ENCODE measurements at places on chromosomes 13 and 19.
A peak's percentile ranks its signal among the peaks of the same experiment; 100 is the strongest.

DNA sequence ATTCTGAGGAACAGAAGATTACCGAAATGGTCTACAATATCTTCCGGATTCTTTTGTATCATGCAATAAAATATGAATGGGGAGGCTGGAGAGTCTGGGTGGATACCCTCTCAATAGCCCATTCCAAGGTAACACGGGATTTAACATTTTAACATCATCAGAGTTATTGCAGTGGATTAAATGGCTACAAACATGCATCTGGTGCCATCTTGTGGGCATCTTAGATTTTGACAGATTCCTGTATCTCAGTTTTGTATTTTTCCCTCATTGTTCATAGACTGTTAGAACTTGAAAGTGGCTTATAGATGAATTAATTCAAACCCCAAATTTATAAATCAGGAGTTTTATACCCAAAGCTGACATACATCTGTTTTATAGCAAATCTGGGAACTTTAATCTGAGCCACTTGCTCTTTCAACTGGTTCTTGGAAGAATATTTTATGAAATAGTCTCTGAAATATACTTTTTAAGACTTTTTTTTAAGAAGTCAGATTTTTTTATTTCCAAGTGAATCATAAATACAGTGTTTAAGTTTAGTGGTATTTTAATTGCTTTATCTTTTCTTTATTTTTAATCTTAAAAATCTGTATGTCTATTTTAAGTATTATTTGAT is 215.2 kb downstream of the NBEA start:
- peak; percentile 19 for DNase-seq

GRCh38 chr13:18953139-18953930 is 228.3 kb downstream of the TUBA3C start:
- no peak for DNase-seq

- no peak for DNase-seq
These were observed 1.7 kb downstream of the FCGRT start for GRCh38 chr19:49514151-49514550.

DNA sequence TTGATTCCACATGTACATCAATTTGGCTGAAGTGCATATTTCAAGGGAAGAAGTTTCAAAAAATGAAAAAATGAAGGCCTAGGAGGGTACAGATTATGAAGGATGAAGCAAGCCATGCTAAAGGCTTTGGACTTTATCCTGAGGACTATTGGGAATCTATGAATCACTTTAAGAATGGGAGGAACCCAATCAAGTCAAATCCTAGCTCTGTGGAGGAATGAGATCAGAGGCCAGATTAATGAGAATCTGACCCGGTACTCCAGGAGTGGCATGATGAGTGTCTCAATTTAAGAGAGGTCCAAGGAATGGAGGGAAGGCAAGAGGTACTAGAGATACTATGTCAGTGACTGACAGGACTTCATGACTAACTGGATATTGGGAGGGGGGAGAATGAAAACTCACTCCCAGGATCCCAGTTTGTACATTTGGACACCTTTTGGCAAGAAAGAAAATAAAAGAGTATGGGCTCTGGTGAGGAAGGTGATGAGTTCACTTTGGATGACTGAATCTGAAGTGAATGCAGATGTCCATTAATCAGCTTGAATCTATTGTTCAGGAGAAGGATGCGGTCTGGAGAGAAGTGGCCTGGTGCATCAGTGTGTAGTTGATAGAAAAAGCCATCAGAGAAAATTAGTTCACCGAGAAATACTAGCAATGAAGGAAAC is 349.0 kb downstream of the EFNB2 start:
- no peak for DNase-seq

DNA sequence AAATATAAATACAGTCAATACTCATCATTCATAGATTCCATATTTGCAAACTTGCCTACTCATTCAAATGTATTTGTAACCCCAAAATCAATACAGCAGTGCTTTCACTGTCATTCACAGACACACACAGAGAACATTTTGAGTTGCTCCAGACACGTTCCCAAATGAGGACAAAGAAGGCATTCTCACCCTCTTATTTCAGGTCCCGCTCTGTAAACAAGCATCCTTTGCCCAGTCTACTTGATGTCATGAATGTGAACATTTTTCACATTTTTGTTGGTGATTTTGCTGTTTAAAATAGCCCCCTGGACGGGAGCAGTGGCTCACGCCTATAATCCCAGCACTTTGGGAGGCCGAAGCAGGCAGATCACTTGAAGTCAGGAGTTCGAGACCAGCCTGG is 15.5 kb downstream of the C19orf47 start:
- no peak for DNase-seq

GRCh38 chr13:84400706-84401105 is 518.4 kb upstream of the SLITRK1 start:
- no peak for DNase-seq

GRCh38 chr19:42018503-42019193 is 24.6 kb upstream of the ATP1A3 start:
- DNase-seq, result no peak

- DNase-seq, result no peak
These were observed 35.6 kb downstream of the EPS15L1 start for GRCh38 chr19:16435999-16436650.

DNA sequence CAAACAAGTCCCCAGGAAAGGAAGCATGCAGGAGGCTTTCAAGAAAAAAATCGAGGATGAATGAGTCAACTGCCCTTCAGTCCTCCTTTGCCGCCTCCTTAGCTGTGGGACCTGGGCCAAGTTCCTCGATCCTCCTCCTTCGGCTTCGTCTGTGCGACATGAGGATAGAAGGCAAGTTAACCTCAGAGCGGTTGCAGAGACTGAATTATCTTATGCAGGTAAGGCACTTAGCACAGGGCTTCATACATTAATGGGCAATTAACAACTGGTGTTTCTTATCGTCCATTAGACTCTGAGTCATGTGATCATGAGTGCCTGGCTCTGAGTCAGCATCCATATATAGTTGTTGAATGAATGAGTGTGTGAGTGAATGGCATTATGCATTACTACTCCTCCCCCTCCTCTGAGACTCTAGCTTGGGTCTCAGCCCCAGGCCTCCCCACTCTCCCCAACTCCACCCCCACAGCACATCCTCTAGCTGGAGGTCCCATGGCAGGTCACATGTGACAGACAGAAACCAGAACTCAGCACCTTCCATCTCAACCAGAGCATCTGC is 1.6 kb upstream of the TTC9B start:
- DNase-seq, result no peak

- no peak for DNase-seq
These were observed 9.2 kb upstream of the GRWD1 start for GRCh38 chr19:48436586-48436985.

- DNase-seq, result no peak
These were observed 36.7 kb downstream of the CARD8 start for GRCh38 chr19:48218997-48219396.

DNA sequence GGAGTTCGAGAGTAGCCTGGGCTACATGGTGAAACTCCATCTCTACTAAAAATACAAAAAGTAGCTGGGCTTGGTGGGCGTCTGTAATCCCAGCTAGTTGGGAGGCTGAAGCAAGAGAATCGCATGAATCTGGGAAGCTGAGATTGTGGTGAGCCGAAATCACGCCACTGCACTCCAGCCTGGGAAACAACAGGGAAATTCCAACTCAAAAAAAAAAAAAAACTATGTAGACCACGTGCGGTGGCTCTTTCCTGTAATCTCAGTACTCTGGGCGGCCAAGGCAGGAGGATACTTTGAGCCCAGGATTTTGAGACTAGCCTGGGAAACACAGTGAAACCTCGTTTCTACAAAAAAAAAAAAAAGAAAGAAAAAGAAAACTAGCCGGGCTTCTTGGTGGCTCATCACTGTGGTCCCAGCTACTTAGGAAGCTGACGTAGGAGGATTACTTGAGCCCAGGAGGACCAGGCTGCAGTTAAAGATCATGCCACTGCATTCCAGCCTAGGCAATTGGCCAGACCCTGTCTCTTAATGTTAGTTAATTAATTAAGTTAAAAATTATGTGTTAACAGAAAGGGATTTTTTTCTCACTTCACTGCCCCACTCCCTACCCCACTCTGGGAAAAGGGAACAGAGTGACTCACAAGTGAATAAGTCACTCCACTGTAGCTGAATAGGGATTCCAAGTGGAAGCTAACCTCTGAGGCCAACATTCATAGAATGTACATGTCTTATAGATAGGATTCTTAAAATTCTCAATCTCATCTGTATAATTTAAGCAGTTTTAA is 2.2 kb downstream of the ZNF83 start:
- DNase-seq, result no peak

GRCh38 chr19:1290703-1291651 is 5.3 kb downstream of the EFNA2 start:
- no peak for DNase-seq

DNA sequence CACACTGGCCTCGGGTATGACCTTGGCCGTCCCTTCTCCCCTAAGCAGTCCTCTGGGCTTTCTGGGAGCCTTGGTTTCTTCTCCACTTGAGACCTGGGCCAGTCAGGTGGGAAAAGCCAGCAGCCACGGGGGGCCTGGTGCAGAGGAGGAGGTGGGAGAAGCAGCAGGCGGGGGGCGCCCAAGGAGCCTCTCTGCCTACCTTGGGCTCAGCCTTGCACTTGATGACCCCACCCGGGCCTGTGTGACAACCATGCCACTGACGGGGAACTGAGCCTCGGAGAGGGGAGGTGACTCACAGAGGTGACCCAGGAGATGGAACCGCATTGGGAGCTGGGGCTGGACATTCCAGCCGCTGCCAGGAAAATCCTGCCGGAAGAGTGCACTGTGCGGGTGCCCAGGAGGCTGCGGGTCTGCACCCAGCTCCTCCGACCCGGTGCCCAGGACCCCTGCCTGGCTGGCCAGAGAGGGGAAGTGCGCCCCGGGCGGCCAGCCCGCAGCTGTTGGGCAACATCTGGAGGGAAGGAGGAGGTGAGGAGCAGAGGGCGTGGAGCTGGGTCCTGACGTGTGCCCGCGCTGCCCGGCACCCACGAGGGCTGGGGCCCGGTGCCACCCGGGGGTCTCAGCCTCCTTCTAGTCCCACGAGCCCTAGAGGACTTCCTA is 23.4 kb upstream of the SLC7A10 start:
- no peak for DNase-seq

GRCh38 chr19:16025108-16026101 is 50.9 kb upstream of the TPM4 start:
- peak; percentile 11 for DNase-seq

DNA sequence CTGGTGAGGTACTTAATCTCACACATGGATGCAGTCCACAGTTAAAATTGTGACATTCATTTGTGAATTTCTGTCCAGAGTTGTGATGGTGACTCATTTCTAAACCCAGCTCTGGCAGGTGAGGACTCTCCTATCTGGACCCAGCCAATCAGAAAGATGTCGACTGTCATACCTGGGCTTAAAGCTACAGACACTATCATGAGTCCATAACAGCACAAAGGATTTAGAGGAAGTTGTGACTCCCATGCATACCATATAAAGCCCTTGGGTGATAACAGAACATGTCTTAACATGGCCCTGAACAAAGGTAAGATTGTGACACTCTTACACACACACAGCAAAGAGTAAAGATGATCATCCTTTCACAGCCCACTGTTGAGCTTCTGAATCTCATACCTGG is 59.7 kb upstream of the ZNF724 start:
- no peak for DNase-seq

DNA sequence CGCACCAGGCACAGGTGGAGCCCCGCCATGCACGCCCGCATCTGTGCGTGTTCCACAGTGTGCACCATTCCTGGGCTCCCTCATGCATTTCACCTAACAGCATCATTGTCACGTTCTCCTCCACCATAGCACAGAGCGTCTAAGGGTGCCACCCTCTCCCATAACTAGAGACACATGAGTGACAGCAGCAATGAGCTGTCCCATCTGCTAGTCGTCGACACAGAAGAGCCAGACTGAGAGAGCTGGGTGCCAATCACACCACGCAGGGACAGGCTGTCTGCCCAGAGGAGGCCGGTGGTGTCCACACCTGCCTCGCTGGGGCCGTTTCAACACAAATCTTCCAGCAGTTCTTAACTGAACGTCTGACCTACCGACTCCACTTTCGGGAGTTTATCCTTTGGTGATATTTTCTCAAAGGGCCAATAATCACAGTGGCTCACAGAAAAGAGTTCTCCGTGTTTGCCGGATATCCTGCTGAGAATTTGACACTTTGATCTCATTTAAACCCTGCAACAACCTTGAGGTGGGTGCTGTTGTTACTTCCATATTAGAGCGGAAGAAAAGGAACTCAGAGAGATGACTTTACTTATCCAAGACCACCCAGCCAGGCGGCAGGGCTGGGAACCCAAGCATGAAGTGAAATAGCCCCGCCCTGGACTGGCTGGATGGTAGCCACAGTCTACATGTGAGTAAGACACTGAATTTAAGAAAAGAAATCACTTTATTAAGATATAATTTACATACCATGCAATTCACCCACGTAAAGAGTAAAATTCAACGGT is 16.2 kb downstream of the CLEC11A start:
- no peak for DNase-seq

DNA sequence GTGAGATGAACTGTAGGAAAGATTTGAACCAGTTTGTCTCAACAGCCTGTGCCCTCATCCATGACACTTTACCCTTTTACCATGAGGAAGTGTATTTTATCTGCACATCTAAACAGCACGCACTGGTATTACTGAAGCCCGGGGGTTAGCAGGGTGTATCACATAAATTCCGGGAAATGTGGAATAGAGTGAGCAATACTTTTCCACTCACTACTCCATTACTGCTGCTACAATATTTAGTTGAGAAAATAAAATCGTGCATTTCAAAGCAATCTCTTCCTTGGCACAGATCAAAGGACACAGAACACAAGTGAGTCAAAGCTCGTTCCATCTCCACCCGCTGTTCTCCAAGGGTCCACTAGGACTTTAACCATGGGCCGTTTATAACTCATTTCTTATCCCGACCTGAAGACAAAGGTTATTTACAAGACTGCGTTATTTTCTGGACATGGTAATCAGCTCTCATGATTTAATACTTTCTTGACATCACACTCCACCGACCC is 35.2 kb downstream of the STK24 start:
- no peak for DNase-seq

- no peak for DNase-seq
These were observed 199.5 kb downstream of the ATP8A2 start for GRCh38 chr13:25571237-25571636.

- no peak for DNase-seq
These were observed 97.8 kb downstream of the RNF17 start for GRCh38 chr13:24861617-24862362.

DNA sequence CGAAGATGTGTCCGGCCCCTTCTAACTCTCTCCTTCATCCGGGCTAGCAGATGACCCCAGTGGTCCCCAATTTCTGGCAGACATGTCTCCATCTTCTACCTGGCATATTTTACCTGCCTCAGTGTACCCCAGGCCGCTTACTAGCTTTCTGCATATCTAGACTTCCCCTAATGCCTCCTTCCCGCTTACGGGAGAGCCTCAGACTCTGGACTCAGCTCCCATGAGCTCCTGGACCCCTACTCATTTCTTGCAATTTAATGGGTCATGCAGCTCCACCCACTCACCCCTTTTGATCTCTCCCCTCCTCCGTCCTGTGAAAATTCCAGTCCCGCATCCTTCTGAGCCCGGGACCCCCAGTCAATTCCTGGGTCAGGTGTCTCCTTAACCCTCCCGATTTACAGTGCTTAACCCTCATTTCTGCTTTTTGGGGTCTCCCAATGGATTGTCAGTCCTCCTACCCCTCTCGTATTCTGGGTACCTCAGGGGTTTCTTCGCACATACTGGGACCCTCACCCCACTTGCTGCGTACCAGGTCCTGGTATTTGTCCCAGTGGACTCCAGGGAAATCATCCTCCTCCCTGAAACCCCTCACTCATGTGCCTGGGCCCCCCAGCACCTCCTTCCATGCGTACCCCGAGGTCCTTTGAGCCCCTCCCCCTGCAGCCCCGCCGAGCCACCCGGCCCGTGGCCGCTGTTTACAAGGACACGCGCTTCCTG is 500 bp upstream of the JUNB start:
- DNase-seq, result peak; percentile 19
